Thymus (tissue), 14 donors: ENCODE measurements at places on chromosomes 7 and 10. TPM values are rescaled to one million over a fixed set of nuclear protein-coding genes. Genes with fewer than 3 reads are reported as not detected.

DNA sequence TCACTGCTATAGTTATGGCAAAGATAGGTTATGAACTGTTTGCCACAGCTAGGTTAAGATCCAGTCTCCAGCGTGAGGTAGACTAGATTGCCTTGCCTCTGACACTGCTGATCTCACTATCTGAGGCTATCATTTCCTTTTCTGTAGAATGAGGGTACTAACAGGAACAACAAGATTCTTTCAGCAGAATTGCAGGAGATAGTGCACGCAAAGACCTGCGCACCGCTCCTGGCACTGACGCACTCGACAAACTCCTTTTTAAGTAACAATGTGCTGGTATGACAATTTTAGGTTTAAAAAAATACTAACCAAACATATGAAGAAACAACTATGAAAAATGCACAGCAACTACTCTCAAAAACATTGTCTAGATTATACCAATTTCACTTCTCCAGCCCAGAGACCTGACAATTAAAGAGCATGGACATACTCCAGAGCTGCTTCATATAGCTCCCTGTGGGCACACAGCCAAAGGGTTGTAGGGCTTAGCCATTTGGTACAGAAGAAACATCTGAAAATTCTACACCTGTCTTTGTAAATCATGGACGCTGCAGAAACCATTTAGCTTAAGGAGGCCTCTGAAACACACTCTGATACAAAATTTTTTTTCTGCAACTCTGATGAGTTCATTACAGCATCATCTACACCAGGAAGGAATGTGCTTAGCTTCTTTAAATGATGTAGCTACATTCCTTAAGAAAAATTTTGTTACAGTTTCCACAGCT is 7.8 kb downstream of the ADAM12 start:
- H3K27ac ChIP-seq: no peak overlapping the region
- no peaks in the 10 kb centered on the region for H3K36me3 ChIP-seq
- no peaks in the 10 kb centered on the region for H3K4me1 ChIP-seq
- no peak for DNase-seq
- H3K27me3 ChIP-seq: no peaks in the 10 kb centered on the region

GRCh38 chr10:121313119-121313875 is 284.9 kb downstream of the FGFR2 start:
- no peaks in the 10 kb centered on the region for H3K27me3 ChIP-seq
- DNase-seq: no peak
- no peaks in the 10 kb centered on the region for H3K4me1 ChIP-seq
- no peaks in the 10 kb centered on the region for H3K36me3 ChIP-seq

GRCh38 chr7:26729150-26729775 is 135.1 kb downstream of the SKAP2 start:
- no peaks in the 10 kb centered on the region for H3K4me1 ChIP-seq
- no peak for DNase-seq
- H3K4me3 ChIP-seq: no peak overlapping the region
- no peaks in the 10 kb centered on the region for H3K36me3 ChIP-seq
- no peak overlapping the region for H3K27ac ChIP-seq
- H3K27me3 ChIP-seq: no peaks in the 10 kb centered on the region

GRCh38 chr7:132548489-132549078 is 27.7 kb downstream of the PLXNA4 start:
- no peak overlapping the region for H3K4me3 ChIP-seq
- no peaks in the 10 kb centered on the region for H3K36me3 ChIP-seq
- H3K27me3 ChIP-seq: peaks cover 4% of the 10 kb centered on the region
- H3K27ac ChIP-seq: no peak overlapping the region

- no peaks in the 10 kb centered on the region for H3K27me3 ChIP-seq
- peak; percentile 6 for DNase-seq
- no peaks in the 10 kb centered on the region for H3K36me3 ChIP-seq
- no peak overlapping the region for H3K27ac ChIP-seq
Observed at GRCh38 chr7:136687693-136688322, 180.6 kb upstream of the CHRM2 start.

GRCh38 chr7:13540429-13540828 is 449.0 kb downstream of the ETV1 start:
- H3K27me3 ChIP-seq: no peaks in the 10 kb centered on the region
- DNase-seq: no peak
- no peak overlapping the region for H3K27ac ChIP-seq
- no peak overlapping the region for H3K4me3 ChIP-seq
- H3K4me1 ChIP-seq: no peaks in the 10 kb centered on the region

NUTM2E gene
- total RNA-seq: 0.42 TPM

DRGX gene
- total RNA-seq: 0.05 TPM

ARL3 gene
- total RNA-seq: 4.7 TPM

OPN1SW gene
- not detected for total RNA-seq
